Left lobe of liver (tissue), 2 donors: ENCODE measurements at places on chromosomes 3 and 15.

DNA sequence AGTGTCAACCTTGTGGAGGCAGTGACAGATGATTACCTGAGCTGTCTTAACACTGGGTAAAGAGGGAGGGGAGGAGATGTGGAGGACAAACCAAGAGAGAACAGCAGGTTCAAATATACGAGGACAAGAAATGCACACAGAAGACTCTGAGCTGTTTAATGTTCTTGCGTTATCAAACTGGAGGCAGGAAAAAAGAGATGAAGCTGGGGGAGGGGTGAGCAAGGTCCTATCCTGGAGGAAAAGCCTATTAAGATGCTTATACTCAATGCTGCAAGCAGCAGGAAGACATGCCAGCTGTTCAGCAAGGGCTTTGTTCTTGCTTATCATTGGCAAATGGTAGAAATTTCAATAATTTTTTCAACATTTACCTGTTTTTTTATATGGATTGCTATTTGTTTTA lies 345.7 kb upstream of the TRIM42 start:
- DNase-seq = no peak

DNA sequence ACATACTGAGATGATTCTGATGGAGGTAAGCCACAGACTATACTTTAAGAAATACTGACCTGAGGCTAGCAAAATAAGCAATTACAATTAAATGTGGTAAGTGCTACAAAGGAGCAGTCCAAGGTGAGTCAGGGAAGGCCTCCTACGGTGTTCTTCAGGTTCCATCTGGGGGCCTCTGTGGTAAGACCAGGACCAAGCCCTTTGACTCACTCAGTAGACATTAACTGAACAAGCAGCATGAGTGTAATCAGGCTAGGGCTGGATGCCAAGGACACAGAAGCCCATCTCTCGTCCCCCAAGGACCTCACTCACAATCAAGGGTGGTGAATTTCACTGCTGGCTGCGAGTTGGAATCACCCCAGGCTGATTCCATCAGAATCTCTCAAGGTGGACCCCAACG lies 37.3 kb downstream of the DZIP1L start:
- no peak for DNase-seq

GRCh38 chr3:61813636-61814035 lies 252.3 kb downstream of the PTPRG start:
- no peak for DNase-seq

- no peak for DNase-seq
Observed at GRCh38 chr3:107668963-107669362, 146.2 kb downstream of the BBX start.

- DNase-seq = no peak
Observed at GRCh38 chr3:11420066-11420465, 147.9 kb downstream of the ATG7 start.

GRCh38 chr3:161914703-161915417 lies 418.3 kb downstream of the OTOL1 start:
- DNase-seq = no peak

DNA sequence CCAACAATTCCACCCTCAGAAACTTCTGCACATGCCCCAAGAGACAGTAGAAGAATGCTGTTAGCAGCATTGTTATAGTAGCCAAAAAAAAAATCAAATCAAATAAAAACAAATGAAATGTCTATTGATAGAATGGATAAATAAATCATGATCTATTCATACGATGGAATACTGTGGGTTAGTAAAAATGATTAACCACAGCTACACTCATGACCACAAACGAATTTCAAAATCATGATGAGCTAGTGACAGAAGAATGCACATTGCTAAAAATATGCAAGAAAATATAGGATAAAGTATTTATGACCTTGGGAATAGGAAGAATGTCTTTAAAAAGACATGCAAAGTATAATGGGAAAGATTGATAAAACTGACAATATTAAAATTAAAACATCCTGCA lies 57.5 kb upstream of the ACAN start:
- DNase-seq = no peak

DNA sequence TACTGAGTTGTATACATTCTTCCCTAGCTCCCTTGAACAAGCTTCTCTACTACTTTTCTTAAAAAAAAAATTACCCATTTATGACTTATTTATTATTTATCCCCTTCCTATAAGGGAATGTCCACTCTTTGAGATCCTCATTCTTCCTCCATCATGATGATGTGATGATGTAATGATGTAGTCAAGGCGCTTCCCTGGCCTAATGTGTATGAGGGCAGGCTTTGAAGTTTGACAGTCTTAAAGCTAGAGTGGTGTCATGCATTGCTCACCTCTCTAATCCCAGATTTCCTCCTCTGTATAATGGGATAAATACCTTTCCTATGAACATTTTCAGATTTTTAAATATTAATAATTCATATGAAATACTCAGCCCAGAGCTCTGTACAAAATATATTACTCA lies 486.0 kb upstream of the TPRG1 start:
- DNase-seq = no peak

- no peak for DNase-seq
Observed at GRCh38 chr15:47334805-47335535, 382.3 kb upstream of the SEMA6D start.

GRCh38 chr15:23372284-23372683 lies 17.7 kb downstream of the GOLGA8S start:
- no peak for DNase-seq

GRCh38 chr15:46120713-46121112 lies 485.9 kb downstream of the SQOR start:
- no peak for DNase-seq

- no peak for DNase-seq
Observed at GRCh38 chr15:85684174-85684710, 110.5 kb downstream of the KLHL25 start.

DNA sequence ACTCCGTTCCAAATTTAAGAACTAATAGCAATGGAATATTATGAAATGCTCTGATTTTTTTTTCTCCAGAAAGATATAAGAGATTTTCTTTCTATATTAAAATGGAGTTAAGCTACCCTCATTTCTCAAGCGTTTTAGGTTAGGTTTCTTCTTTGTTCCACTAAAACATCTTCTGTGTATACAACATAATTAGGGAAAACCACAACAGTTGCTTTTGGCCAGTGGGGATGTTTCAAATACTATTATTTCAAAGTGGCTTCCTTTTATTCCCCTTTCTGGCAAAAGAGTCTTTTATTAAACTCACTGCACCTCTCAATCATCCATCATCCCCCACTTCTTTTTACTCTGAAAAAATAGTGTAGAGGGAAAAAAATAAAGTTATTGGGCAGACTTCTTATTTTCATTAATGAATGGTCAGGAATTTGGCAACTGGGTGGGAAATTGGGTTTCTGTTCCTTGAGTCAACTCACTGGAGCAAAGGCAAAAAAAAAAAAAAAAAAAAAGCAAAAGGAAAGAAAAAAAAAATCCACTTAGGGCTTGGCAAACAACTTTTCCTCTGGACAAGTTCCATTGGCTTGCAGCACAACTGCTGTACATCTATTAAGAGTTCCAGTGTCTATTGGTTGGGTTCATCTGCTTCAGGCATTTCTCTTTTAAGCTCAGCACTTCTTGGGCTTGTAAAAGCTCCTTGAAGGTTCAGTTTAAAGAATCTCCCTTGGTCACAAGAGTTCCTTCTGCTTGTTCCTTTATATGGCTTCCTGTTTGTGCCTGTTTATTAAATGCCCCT lies 963.4 kb downstream of the ROBO1 start:
- no peak for DNase-seq
